ENCODE measurements at places on chromosomes 6 and 20. TPM values are rescaled to one million over a fixed set of nuclear protein-coding genes. Genes with fewer than 3 reads are reported as not detected.

The CFAP61 gene
- total RNA-seq, result 23.2 TPM

The RAET1L gene
- total RNA-seq, result not detected

The CCHCR1 gene
- total RNA-seq, result 10.3 TPM

The ARG1 gene
- total RNA-seq, result 0.23 TPM

The MMP24OS gene
- total RNA-seq, result 28.2 TPM

The CASS4 gene
- total RNA-seq, result 0.73 TPM

The TRIM40 gene
- total RNA-seq, result not detected

The CCM2L gene
- 4.0 TPM for total RNA-seq

GRCh38 chr6:43075670-43076463, at the start of gene PTK7:
Gene PTK7, plus strand, starts transcription at chr6:43076314. Its CDS starts 175 bp downstream, at chr6:43076489.
- no peak for DNase-seq

DNA sequence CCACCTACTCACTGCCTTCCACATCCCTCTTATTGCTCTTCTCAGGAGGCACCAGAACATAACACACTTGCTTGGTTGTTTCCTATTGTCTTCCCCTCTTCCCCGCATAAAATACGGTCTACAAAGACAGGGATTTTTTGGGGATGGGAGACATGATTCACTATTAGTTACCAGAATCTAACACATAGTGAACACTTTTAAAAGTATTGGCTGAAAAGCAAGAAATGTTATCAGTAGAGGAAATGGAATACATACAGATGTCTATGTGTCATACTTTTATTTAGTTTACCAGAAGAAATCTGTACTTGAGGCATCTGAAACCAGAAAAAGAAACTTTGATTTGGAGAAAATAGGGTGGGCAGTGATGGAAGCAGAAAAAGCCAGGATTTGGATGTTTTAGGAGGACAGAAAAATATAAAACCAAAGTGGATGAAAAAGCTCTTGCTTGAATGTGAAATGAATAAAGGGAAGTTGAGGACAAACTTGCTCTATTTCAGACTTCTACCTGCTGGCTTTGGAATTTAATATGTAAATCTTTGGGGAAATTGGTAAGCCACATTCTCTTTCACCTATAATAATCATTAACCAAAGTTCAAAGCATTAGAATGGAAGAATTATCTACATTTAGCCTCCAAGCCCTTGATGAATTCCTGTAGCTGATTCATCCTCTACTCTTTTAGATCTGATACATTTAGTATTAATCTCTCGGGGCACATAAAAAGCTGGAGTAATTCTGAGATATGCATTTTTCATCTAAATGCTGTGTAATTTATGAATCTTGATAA, 82.6 kb downstream of the DOK5 start:
- DNase-seq, result no peak

DNA sequence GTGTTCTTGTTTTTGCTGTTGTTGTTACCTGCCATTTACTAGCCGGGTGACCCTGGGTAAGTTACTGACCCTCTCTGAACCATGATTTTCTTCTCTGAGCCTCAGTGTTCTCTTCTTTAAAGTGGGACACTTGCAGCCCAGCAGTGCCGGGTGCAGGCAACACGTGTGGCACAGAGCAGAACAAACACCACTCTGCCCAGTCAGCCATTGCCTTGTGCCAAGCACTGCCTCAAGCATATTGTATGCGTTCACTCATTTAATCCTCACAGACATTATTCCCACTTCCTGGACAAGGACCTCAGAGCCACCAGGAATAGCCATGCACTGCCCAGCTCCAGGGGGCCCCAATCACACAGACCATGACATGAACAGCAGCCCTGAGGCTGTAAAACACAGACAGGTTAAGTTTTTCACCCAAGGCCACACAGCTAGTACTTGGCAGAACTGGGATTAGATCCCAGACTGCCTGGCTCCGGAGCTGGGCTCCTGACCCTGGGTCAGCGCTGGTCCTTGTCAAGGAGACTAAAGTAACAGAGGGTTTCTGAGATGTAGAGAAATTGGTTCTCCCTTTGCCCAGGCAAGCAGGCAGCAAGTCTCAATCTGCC, 74.0 kb upstream of the PTPN1 start:
- DNase-seq, result no peak

DNA sequence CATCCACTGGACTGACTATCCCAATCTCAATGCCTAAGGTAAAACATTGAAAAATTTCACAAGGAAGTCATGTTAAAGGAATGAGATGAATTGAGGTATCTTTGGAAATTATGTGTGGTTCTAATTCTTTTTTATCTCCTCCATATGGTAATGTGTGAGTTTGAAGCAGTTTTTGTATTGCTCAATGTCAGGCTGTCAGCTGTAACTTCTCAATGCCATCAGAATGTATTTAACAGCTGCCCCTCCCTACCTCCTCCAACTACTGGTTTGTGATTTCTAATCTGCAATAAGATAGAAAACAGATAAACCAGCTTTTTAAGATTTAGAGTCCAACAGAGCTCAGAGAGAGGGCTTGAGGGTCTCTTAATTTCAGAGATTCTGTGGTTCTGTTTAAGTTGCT, 1005.8 kb upstream of the ADGRB3 start:
- DNase-seq, result no peak
